CD4-positive, alpha-beta T cell treated with Interleukin-4 for 4 hours (primary cell): ENCODE measurements at places on chromosomes 1 and 21.

DNA sequence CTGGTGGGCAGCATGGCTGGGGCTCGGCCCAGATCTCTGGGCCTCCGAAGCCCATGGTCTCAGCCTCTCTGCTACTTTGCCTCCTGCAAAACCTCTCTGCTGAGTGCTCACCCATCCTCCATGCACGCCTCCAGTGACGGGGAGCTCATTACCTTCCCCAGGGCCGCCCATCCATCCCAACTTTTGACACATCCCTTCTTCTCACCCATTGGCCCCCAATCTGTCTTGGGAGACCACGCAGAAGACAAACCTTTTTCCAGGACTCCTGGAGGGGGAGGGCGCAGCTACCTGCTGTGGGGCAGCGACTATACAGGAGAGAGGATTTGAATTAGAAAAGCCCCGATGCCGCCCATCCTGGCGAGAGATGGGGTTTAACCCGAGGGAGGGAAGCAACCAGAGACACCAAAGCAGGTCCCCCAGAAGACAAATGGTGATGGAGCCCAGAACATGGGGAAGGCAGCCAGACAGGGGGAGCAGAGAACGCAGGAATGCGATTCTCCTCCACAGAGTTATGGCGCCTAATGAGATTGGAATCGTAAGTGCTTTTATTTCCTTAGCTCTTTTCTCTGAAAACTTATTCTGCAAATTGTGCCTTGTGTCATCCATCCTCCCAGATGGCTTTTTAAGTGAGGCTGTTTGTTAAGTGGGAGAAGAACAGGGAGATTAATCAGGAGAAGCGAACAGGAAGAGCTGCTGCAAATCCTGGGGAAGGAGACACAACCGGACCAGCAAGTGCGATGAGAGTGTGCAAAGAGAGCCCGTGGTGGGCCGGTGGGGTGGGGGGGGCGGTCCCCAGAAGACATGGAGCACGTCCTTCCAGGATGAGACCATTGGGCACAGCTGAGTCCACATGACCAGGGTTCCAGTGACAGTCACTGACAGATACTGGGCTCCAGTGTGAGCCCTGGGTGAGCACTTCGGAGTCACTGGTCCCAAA lies 623.5 kb downstream of the MATN1 start:
- DNase-seq, result no peak

DNA sequence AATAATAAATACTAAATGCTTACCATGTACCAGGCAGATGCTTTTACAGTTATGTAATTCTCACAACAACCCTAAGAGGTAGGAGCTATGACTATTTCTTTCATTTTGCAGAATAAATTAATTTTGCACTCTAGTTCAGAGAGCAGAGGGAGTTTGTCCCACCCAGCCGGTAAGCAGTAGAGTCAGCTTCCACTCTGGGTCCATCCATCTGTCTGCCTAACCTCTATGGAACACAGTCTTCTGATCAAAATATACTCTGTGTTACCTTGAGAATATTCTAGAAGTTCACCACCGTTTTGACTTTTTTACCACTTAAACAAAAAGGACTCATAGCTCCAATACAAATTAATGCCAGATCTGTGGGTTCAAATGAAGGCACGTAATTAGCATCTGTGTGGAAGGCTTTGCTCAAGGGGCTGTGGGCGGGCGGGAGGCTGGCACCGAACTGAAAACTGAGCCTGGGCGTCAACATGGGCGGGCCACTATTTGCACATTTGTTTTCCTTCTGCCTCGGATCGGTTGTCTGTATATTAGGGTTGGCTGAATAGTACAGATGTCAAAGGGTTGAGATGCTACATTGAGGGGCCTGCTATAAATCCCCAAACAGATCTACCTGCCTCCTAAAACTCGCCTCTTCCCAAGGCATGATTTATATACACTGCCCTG lies 33.1 kb upstream of the LMO4 start:
- DNase-seq, result no peak

- no peak for DNase-seq
These were observed 46.3 kb downstream of the COL18A1 start for GRCh38 chr21:45451091-45451740.

DNA sequence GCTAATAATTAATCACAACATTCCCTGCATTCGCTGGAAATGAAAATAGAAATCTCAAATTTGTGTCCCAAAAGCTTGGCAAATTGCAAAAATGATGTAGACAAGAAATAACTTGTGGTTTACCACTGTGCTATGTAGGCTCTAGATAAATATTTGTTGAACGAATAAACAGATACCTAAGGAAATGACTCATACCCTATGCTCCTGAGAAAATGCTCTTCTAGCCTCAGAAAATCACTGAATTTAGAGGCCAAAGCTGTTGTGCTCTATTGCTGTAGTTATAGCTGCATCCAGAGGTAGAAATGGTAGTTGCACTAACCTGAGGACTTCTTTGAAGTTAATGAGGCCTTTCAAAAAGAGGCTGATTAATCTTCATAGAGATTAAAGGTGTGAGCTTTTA lies 142.0 kb upstream of the ZNHIT6 start:
- DNase-seq, result no peak
